ENCODE measurements at places on chromosomes 6 and 20.

- no peak for DNase-seq
These were observed 52.7 kb downstream of the FGD2 start for GRCh38 chr6:37058084-37058586.

GRCh38 chr6:29965563-29965872, 23.2 kb downstream of the HLA-A start:
- DNase-seq: no peak

- no peak for DNase-seq
These were observed 102.5 kb downstream of the EYA2 start for GRCh38 chr20:46997187-46997586.

- DNase-seq: no peak
These were observed 30.1 kb upstream of the CSNK2A1 start for GRCh38 chr20:573414-574296.

DNA sequence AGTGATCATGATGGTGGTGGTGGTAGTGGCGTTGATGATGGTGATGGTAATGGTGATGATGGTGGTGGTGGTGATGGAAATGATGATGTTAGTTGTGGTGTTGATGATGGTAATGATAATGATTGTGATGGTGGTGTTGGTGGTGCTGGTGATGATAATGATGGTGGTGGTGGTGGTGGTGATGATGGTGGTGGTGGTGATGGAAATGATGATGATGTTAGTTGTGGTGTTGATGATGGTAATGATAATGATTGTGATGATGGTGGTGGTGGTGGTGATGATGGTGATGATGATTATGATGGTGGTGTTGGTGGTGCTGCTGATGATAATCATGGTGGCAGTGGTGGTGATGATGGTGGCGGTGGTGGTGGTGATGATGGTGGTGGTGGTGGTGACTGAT, 51.4 kb downstream of the ARHGAP40 start:
- no peak for DNase-seq

- no peak for DNase-seq
These were observed 8.9 kb upstream of the COL20A1 start for GRCh38 chr20:63284083-63284440.

GRCh38 chr20:4592316-4593148, 129.2 kb upstream of the PRND start:
- DNase-seq: peak; percentile 49

DNA sequence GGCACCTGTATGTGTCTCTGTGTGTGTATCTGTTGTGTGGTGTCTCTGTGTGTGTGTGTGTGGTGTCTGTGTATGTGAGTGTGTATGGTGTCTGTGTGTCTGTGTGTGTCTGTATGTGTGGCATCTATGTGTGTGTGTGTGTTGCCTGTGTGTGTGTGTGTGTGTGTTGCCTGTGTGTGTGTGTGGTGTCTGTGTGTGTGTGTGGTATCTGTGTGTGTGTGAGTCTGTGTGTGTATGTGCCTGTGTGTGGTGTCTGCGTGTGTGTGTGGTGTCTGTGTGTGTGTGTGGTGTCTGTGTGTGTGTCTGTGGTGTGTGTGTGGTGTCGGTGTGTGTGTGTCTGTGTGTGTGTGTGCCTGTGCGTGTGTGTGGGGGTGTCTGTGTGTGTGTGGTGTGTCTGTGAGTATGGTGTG, 31.7 kb upstream of the VEGFA start:
- DNase-seq: no peak

GRCh38 chr20:19301843-19302242, 89.4 kb downstream of the SLC24A3 start:
- DNase-seq: no peak

DNA sequence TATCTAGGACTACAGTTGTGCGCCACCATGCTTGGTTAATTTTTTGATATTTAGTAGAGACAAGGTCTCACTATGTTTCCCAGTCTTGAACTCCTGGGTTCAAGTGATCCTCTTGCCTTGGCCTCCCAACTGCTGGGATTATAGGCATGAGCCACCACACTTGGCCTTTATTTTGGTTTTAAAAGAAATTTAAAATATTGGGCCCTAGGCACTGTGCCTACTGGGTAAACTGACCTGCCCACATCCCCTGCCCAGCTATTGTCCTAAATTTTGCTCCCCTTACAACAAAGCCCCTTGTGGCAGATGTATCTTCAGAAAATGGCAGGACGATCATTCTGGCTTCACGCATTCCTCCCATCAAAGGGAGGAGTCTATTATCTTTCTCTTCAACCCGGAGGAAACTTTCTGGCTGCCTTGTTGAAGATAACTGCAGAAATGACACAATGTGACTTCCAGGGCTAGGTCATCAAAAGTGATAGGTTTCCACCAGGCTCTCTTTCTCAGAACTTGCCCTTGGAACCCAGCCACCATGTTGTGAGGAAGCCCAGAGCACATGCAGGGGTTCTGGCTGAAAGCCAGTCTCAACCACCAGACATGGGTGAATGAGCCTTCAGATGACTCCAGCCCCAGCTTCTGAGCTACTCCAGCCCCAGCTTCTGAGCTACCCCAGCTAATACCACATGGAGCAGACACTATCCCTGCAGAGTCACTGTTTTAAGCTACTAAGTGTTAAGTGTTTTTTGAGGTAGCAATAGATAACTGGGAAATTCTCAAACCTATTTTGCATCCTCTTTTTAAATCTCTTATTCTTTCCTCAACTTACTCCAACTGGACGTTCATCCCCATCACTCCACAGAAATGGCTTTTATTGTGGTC, 4.6 kb upstream of the GUCA1B start:
- DNase-seq: no peak

DNA sequence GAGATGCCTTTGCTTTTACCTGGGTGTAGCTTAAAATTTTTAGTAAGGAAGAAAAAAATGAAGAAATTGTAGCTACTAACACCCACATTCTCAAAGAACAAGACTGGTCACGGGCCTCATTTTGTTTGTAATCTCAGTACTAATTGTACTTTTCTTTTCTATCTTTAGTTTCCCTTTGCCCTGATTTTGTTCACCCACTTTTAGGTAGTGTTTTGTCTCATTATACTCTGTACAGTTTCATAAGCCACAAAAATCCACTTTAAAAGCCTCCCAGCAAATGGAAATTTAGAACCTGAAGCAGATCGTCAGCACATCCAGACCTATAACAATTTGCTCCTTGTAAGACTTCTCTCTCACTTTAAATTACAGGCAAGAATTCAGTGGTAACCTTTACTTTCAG, 43.3 kb downstream of the TP53INP2 start:
- DNase-seq: no peak

GRCh38 chr20:25018425-25018824, 25.9 kb upstream of the APMAP start:
- DNase-seq: no peak

DNA sequence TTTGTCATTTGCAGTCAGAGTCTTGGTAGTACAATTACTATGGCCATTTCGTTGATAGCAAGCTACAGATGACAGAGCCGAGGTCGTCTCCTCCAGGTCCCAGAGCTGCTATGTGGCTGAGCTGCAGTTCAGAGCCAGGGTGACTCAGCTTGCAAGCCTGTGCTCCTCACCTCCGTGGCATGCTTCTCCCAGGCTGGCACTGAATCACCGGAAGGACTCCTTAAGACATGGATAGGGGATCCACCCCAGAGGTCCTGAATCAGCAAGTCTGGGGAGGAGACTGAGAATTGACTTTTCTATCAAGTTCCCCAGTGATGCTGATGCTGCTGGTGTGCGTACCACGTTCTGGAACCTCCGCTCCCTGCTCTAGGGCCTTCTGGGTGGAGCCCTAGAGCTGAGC, 291.2 kb downstream of the CDH26 start:
- no peak for DNase-seq

- no peak for DNase-seq
These were observed 239.5 kb downstream of the SLC24A3 start for GRCh38 chr20:19451923-19452295.

DNA sequence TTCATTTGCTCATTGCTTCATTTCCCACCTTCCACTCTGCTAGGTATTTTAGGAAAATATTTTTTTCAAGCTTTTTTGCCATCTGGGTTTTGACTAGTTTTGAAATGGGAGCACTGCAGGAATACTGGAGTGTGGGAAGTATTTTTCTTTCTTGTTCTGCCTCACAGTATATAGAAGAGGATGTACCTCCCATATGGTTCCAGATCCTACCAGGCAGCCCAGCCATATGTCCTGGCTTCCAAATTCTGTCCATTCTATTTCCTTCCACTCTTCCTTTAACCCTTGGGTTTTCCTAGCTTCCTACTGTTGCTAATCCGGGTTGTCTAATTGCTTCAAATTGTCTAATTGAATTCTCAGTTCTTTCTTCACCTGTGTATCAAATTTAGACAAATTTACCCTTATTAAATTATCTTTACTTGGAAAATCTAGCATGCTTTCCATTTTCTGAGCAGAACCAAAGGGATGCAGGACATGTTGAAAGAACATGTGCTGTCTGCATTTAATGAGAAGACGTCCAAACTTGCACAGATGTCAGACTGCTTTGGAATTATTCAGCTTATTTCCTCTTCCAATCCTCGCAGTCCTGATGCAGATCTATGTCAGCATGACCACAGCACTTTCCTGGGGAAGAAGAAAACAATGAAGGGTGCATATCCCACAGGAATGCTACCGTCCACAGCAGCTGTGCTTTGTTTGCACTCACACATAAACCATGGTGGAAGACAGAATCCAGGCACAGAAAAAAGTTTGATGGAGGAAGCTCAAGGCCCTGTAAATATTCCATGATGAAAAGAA, 1273.9 kb upstream of the MAP3K7 start:
- DNase-seq: no peak

GRCh38 chr20:31652917-31653396, 15.2 kb downstream of the COX4I2 start:
- no peak for DNase-seq

GRCh38 chr20:36666181-36666740, 20.3 kb upstream of the SLA2 start:
- DNase-seq: no peak

DNA sequence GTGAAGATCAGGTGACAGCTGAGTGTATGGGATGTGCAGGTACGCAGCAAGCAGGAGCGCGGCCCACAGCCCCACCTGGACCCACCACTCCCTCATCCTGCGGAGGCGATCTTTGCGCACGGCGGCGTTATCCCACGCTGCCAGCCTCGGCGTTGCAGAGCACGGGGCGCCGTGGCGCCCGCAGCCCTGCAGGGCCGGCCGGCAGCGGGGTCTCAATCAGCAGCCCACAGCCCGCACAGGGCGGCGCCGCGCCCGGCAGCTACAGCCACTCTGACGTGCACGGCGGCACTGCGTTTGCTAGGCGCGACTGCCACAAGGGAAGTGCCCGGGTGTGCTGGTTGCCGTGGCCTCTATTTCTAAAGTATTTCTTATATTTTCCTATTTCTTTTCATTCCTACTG, 46.9 kb downstream of the LAMA2 start:
- no peak for DNase-seq

GRCh38 chr20:49559411-49560081, 8.4 kb downstream of the PTGIS start:
- DNase-seq: no peak

- no peak for DNase-seq
These were observed 84.0 kb upstream of the B3GAT2 start for GRCh38 chr6:71040841-71041240.

DNA sequence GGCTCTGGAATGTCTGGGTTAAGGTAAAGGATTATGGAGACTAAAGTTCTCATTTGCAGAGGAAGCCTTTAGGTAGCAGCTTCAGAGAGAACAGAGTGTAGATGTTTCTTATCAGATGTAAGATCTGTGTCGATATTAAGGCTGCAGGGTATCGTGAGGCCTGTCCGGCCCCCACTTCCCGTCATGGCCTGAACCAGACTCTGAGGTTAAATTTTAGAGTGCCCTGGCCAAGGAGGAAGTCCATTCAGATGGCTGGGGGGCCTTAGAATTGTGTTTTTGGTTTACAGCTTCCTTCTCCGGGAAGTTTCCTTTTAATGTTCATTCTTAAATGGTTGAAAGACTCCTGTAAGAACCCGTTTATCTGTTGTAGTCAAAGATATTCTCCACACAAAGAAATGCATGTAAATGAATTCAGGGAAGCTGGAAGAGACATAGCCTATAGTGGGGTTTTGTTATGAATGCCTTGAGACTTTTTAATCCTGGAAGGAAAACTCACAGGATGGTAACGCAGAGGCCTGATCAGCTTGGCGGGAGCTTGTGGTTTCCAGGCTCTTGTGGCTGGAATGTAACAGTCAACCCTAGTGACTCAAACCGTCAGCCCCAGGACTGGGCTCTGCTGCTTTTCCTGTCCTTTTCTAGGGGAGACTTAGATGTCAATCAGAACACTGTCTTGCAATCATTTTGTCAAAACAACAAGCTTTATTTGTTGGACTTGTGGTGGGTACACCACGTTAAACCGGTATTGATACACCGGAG, 34.7 kb downstream of the KIF25 start:
- no peak for DNase-seq

DNA sequence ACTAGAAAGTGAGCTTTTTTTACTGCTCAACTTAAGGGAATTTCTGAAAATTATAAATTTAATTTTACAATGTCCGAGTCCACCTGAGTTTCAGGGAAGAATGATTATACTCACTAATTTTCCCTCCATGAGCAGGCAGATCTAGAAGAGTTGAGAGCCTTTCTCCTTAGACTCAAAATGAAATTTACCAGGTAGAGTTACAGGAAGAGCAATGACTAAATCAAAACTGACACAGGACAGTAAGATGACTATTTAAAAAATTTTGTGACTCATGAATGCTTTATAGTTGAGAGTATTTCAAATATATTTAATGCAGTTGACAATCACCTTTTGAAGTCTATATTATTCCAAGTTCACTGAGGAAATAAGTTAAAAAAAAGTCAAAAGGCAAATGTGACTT, 198.1 kb upstream of the NRSN1 start:
- DNase-seq: no peak

DNA sequence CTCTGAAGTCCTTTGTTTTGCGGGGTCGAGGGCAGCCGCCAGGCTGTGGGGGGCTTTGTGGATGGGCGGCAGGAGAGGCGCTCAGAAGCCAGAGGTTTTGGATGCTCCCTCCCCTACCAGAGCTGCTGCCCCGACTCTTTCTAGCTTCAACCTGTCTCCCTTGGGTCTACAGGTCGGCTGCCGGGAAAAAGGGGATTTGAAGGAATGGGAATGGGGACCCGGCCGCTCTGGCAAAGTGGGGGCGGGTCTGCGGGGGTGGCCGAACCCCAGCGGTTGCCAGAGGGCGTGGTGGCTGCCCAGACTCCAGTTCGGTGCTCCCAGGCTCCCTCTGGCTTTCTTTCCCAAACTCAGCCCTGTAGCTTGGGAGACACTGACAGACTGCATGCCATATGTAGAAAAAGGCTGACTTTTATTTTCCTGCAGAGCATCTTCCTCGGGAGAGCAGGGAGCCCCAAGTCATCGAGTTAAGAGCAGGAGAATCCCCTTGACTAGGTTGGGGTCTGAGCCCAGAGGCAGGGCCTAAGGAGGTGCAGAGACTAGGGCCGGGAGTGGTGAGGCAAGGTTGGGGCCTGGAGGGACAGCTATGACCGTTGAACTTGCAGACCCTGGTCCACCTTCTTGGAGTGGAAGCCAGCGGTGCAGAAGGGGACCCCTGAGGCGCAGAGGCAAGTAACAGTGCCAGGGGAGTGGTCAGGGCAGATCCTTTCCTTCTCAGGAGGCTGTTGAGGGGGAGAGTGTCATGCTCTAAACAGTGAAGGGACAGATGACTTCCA, 1.4 kb upstream of the PPP1R18 start:
- no peak for DNase-seq

GRCh38 chr6:27025351-27025750, 222.2 kb upstream of the PRSS16 start:
- DNase-seq: no peak

- DNase-seq: no peak
These were observed 704.8 kb upstream of the SLC35B3 start for GRCh38 chr6:9140172-9140571.
